ENCODE measurements at places on chromosomes 12 and 14.

DNA sequence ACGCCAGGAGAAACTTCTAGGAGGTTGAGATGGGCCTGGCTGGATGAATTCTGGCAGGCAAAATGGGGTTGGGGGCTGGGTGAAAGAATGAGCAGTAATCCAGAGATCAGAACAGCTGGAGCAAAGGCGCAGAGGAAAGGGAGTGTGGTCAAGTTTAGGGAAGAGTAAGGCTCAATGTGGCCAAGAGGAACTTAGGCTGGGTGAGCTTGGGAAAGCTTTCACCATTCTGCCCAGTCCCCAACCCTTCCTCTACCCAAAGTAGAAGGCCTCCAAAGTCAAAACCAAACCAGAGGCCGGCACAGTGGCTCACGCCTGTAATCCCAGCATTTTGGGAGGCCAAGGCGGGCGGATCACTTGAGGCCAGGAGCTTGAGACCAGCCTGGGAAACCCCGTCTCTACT, 10.2 kb upstream of the RABGGTA start:
- no peak for DNase-seq

- no peak for DNase-seq
These were observed 120.0 kb upstream of the RPH3A start for GRCh38 chr12:112671564-112671963.

GRCh38 chr14:97113339-97113738, 316.2 kb downstream of the VRK1 start:
- no peak for DNase-seq

DNA sequence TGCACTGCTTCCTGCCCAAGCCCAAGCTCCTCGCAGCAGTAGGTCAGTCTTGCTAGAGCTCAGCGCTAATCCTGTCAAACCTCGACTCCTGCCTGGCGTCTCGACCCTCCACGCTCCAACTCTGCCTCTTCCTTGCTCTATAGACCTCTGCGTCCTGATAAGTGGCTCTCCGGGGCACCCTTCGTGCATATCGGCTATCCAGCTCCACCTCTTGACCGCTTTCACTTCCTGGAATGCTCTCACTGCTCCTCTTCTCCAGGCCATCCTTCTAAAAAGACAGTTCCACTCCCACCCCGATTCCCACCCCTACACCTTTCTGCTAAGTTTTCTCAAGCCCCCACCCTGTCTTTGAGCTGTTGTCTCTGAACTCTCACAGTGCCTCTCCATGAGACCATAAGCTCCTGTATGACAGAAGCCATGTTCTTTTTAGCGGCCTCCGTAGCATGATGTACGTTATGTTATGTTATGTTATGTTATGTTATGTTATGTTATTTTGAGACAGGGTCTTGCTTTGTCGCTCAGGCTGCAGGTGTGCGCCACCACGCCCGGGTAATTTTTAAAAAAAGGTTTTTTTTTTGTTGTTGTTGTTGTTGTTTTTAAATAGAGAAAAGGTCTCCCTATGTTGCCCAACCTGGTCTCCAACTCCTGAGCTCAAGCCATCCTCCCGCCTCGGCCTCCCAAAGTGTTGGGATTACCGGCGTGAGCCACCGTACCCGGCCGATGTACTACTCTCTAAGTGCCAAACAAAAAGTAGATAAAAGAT, 601 bp downstream of the COX14 start:
- no peak for DNase-seq

- no peak for DNase-seq
These were observed 87.3 kb downstream of the PHLDA1 start for GRCh38 chr12:75944097-75944904.

- no peak for DNase-seq
These were observed 62.0 kb upstream of the SCN8A start for GRCh38 chr12:51528852-51529650.

GRCh38 chr12:112216223-112216622, 90.9 kb downstream of the TRAFD1 start:
- no peak for DNase-seq

- DNase-seq, result peak; percentile 94
These were observed 14.0 kb upstream of the TBPL2 start for GRCh38 chr14:55454264-55455002.

DNA sequence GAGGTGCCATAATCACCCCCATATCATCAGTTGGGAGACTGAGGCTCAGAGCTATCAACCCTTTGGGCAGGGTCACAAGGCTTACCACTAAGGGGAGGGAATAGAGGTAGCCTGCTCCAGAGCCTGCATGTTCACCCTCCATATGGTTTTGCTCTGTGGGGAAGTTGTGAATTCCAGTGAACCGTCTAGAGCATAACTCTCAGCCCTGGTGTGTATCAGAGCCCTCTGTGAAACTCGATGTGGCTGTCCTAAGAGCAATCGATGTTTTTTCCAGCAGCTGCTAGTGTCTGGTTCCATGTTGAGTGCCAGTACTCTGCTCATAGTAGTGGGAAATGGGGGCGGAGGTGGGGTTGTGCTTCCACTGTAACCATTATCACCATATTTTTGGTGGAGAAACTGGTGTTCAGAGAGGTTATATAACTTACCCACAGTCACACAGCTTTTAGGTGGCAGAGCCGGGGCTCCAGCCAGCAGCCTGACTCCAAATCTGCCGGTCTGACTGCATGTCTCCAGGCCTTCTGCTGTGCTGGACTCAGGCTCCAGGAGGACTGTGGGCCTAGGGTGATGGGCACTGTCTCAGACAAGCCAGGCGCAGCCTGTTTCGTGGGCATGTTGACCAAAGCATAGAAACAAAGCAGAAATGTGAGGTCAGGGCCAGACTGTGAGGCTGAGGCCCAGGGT, 104.2 kb downstream of the ADCK1 start:
- DNase-seq, result no peak

DNA sequence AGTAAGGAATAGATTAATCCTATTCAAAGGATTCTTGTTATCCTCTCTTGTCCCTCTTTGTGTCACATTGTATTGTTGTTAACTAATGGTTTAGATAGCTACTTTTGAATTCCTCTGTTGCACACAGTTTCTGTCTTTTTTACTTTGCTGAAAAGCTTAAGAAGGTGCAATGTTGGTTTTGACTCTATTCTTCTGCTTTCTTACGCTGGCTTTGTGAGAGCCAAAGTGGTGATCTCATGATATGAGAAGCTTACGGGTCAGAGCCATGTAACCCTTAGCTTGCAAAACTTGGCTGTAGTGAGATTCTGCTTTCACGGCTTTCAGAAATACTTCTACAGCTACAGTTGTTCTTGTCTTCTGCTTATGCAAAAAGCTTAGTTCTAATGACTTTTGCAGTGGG, 239.7 kb downstream of the TRHDE start:
- no peak for DNase-seq

DNA sequence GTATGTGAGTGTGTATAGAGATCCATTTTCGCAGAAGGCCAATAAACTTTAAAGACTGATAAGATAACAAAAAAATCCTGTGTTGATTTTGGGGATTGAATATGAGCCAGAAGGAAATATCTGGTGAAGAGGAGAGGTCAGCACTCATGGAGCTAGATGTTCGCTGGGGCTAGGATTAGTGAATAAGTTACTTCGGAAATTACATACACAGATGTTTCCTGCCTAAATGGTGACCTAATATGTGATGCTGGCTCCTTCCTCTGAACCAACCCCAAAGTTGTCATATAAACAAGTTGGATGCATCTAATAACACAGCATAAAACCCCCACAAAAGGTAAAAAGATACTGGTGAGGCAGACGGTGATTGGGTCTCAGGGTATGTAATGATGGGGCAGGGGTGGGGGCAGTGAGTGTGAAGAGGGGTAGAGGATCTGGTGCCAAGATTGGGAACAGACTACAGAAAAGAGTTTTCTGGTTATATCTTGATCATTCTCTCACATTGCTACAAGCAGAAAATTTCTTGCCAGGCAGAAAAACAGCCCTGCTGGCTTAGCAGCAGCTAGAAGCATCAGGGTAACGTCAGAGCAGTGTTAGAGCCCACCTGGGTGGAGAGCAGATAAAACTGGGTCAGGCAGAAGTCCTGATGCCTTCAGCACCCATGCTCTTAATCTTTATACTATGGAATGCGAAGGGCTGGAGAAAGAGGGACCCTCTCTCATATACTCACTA, 140.4 kb upstream of the GZMB start:
- DNase-seq, result no peak

GRCh38 chr12:125890971-125891370, 825.7 kb downstream of the AACS start:
- no peak for DNase-seq

- no peak for DNase-seq
These were observed 353.6 kb downstream of the MED13L start for GRCh38 chr12:115923851-115924250.

DNA sequence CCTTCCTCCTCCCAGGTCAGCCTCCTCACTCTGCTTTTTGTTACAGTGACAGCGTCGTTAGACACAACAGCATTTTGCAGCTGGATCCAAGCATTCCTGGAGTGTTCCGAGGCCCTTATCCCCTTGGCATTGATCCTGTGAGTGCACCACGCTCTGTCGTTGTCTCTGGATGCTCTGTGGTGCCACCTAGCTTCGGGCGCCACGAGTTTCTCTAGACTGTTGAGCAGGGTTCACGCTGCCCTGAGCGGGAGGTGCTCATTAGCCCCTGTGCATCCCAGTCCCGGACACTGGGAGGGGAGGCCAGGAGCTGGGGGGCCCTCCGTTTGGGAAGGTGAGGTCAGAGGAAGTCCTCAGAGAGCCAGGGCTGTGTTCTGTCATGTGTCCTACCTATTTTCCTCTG, 17.3 kb upstream of the DNAH10 start:
- DNase-seq, result peak; percentile 55

- DNase-seq, result no peak
These were observed 279.4 kb downstream of the FOXN3 start for GRCh38 chr14:89137526-89138163.

DNA sequence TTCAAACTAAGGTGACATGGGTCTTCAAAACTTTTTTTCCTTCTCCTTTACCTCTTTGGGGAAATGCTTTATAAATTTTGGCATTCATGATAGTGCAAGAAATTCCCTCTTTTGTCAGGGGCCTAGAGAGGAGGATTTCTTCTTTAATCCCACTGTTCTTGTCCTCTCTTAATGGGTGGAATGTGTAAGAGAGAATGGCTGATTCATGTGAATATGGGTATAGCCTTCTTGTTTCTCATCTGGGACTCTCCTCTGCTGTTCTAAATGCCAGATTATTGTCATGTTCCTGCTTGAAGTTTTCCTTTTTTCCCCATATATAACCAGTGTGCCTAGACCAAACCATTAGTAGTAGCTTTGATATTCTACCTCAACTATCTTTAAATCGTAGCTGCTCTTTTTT, 46.7 kb downstream of the SLC38A4 start:
- no peak for DNase-seq
